ENCODE measurements at places on chromosomes 3 and 15.

- peaks cover 4% of the 10 kb centered on the region for H3K4me1 ChIP-seq
- no peak overlapping the region for H3K4me3 ChIP-seq
- no peaks in the 10 kb centered on the region for H3K36me3 ChIP-seq
- H3K27ac ChIP-seq: no peak overlapping the region
These were observed 164.5 kb downstream of the TBC1D5 start for GRCh38 chr3:17577796-17578520.

DNA sequence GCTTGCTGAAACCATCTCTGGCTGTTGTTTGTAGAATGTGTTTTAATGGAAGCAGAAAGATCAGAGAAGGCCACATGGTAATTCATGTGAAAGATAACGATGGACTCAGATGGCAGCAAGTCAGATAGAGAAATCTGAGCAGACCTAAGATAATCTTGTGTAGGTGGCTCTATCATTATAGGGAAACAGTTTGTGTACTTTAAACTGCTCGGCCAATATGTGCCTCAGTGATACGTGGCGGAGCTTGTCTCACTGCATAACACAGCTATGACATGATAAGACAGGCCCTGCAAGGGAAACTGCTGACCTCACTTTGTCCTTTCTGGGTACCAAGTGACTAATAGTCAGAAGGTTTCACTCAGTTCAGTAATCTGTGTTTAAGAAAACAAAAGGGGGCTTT lies 51.0 kb downstream of the MME start:
- H3K4me1 ChIP-seq: no peaks in the 10 kb centered on the region
- no peak for DNase-seq
- H3K27ac ChIP-seq: no peak overlapping the region
- H3K4me3 ChIP-seq: no peak overlapping the region

DNA sequence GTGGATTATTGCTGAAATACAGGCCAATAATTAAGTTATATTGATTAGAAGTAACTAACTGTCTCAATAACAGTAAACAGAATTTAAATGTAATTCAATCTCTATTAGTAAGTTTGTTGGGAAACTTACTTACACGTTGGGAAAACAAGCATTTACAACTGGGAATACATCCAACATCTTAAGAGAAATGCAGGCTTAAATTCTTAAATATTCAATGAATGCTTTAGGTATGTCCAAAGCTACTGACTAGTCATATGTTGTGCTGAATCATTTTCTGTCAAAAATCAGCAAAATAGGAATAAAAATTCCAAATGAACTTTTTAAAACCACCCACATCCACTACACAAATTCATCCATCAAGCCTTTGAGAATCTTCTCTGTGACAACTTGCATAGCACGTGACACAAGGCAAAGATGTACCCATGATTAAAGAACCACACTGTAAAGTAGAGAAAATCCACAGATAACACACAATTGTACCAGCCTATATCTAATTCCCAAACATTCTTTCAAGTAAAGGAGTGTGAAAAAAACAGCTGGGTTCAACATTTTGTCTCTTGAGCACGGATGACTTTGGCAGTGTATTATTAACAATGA lies 60.0 kb downstream of the NMNAT3 start:
- DNase-seq: no peak
- no peaks in the 10 kb centered on the region for H3K27me3 ChIP-seq
- H3K4me3 ChIP-seq: no peak overlapping the region
- no peaks in the 10 kb centered on the region for H3K36me3 ChIP-seq
- H3K4me1 ChIP-seq: no peaks in the 10 kb centered on the region

GRCh38 chr3:184505076-184505878 lies 56.3 kb upstream of the EPHB3 start:
- no peak overlapping the region for H3K27ac ChIP-seq
- peaks cover 13% of the 10 kb centered on the region for H3K27me3 ChIP-seq
- H3K4me1 ChIP-seq: no peaks in the 10 kb centered on the region
- no peaks in the 10 kb centered on the region for H3K36me3 ChIP-seq

DNA sequence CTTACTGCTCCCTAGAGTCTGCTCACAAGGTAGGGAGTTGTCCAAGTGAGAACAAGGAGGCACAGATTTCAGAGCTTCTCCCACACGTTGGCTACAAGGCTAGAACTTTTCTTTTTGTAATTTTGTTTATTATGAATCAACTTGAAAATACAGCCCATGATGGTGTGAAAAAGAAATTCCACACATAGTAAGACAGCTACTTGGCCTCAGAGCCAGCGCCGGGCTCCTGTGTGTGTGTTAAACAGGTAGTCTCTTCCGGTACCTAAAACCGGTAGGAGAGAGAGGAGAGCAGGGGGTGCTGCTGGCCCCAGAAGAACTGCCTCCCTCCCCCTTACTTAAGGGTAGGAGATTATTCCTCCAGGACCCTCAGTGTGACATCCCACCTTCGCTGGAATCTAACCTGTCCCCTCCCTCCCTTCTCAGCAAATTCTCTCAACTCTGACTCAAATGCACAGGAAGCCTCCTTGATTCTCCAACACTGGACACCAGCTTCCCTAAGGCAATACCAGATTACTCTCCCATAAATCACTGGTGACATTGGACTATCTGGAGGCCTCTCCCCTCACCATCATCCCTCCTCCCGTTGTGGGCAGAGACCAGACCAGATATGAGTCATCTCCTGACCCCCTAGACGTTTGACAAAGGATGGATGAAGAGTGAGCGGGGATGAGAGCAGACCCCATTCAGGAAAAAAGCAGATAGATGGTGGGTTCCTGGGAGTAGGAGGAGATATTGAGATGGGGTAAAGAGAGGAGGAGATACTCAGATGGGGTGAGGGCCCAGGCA lies 4.5 kb upstream of the IP6K1 start:
- H3K4me1 ChIP-seq: peaks cover 7% of the 10 kb centered on the region
- no peak for DNase-seq
- no peaks in the 10 kb centered on the region for H3K36me3 ChIP-seq
- H3K27ac ChIP-seq: no peak overlapping the region
- H3K27me3 ChIP-seq: no peaks in the 10 kb centered on the region

DNA sequence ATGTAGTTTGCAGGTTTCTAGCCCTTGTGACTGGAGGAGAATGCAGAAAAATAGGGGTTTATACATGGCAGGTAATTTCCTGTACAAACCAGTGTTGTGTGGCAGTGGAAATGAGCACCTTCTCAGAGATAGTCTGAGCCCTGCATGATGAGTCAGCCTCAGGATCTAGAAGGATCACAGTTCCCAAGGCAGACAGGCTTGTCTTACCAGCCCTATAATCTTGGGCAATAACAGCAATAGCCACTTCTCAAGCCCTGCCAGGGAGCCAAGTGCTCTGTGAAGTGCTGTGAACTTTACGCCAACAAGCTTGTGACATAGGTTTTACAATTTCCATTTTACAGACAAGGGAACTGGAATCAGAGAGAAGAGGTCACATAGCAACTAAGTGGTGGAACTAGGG lies 89.4 kb downstream of the CD47 start:
- H3K27ac ChIP-seq: peak overlapping the region; percentile 18
- no peaks in the 10 kb centered on the region for H3K36me3 ChIP-seq
- H3K27me3 ChIP-seq: no peaks in the 10 kb centered on the region
- DNase-seq: peak; percentile 73
- peaks cover 16% of the 10 kb centered on the region for H3K4me1 ChIP-seq
- no peak overlapping the region for H3K4me3 ChIP-seq

GRCh38 chr3:95097493-95097892 lies 1034.6 kb downstream of the NSUN3 start:
- no peaks in the 10 kb centered on the region for H3K4me1 ChIP-seq
- no peak overlapping the region for H3K4me3 ChIP-seq
- H3K27ac ChIP-seq: no peak overlapping the region
- no peaks in the 10 kb centered on the region for H3K27me3 ChIP-seq
- DNase-seq: no peak
- H3K36me3 ChIP-seq: no peaks in the 10 kb centered on the region

DNA sequence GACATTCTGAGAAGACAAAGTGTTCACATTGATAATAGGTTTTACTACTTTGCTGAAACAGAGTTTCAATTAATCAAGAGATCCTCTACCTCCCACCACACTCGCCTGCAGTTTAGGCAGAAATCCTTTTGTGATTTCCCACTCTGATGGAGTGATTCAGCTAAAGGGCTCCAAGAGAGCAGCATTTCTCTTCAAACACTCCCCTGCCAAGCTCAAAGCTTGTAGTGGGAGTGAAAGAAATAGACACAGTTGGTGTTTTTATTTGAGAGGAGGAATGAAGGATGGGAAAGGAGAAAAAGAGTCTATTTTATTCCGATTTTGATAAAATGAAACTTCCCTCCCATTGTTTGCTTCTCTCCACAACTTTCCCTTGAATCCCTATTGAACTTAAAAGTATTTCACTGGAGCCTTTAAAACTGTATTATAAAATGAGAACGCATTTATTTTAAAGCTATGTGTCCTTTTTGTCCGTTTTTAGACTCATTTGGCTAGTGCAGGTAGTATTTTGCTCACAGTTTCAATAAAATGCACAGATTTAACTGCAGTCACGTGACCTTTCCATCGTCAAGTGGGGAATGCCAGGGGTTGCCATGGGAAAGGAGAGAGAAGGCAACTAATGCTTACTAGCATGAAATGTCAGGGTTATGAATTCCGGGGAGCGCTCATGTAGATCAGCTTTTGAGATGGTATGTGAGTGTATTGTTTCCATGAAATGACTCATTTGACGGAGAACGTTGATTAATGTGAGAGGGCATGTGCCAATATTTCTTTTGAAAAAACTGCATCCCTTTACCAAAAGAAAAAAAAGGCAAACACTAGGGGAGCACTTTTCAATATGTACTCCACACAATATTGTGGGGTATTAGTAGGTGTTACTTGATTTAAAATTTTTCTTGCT lies 7.7 kb upstream of the OSBPL11 start:
- DNase-seq: no peak
- H3K27ac ChIP-seq: no peak overlapping the region
- no peaks in the 10 kb centered on the region for H3K27me3 ChIP-seq
- no peaks in the 10 kb centered on the region for H3K36me3 ChIP-seq
- H3K4me3 ChIP-seq: no peak overlapping the region

DNA sequence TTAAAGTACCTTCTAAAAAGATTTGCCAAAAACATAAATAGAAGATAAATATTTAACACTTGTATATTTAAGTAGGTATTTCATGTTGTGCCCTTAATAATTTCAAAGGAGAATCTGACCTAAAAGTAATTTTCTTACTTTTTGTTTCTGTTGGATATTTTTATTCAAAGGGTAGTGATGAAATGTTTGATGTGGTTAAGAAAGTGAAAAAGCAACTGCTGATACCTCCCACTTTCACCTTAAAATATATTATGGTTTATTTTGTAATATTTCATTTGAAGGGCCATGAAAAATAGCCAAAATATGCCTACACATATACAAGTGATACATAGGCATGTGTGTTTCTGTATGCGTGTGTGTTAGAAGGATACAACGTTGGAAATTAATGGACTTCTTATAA lies 5.8 kb upstream of the SLITRK3 start:
- peaks cover 24% of the 10 kb centered on the region for H3K27me3 ChIP-seq
- H3K36me3 ChIP-seq: no peaks in the 10 kb centered on the region
- peaks cover 5% of the 10 kb centered on the region for H3K4me1 ChIP-seq
- no peak overlapping the region for H3K4me3 ChIP-seq
- H3K27ac ChIP-seq: no peak overlapping the region

DNA sequence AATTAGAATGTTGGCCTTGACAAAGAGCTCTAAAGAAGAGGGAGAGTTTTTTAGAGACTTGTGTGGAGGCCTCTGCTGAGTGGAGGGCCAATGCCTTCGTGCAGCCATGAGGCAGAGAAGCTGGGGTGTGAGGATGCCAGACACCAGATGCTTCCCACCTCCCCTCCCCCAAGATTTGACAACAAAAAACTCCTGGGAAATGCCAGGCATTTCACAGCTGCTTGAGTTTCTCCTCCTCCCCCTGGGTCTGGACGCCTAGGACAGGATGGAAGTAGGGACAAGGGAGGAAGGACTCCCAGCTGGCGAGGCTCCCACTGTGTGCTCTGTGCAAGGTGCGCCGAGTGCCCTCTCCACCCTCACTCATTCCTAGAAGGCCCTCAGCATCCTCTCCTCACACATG lies 20.1 kb downstream of the TGM4 start:
- no peaks in the 10 kb centered on the region for H3K4me1 ChIP-seq
- no peaks in the 10 kb centered on the region for H3K36me3 ChIP-seq
- DNase-seq: no peak
- no peak overlapping the region for H3K4me3 ChIP-seq
- H3K27ac ChIP-seq: no peak overlapping the region

GRCh38 chr15:56918046-56918938 lies at the start of gene TCF12:
TCF12 (plus strand) TSS chr15:56918644; CDS start chr15:56919914, 1,270 bp downstream.
- peaks cover 11% of the 10 kb centered on the region for H3K36me3 ChIP-seq
- H3K27ac ChIP-seq: peak within 1 kb of the TSS; percentile 93
- peaks cover 26% of the 10 kb centered on the region for H3K4me1 ChIP-seq
- DNase-seq: peak; percentile 98
- H3K27me3 ChIP-seq: no peaks in the 10 kb centered on the region
- peak within 1 kb of the TSS; percentile 86 for H3K4me3 ChIP-seq

DNA sequence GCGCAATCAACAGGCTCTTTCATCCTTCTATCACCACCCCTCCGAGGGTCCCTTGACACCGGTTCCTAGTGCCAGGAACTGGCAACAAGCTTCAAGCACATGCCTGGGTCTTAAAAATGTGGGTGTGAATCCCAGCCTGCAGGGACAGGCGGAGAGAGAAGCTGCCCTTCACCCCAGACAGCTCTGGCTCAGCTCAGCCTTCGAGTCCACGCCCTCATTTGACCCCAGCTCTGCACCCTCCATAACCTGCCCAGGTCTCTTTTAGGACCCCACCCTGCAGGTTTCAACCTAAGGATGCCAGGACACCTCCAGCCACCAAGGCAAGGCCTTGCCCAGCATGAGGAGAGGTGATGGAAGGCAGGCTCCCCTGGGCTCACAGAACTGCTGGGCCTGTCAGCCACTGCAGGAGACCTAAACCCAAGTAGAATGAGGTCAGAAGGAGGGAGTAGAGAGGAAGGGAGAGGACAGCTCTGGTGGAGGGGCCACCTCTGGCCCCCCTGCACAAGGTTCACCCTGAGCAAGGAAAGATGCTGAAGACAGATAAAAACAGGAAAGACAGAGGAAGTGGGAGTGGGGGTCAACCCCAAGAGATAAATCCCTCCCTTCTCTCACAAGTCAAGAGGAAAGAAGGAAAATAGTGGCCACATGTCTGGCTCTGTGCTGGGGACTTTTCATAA lies 2.6 kb upstream of the LOXL1 start:
- peak overlapping the region; percentile 52 for H3K27ac ChIP-seq
- H3K4me3 ChIP-seq: no peak overlapping the region
- no peaks in the 10 kb centered on the region for H3K27me3 ChIP-seq
- H3K36me3 ChIP-seq: no peaks in the 10 kb centered on the region
- H3K4me1 ChIP-seq: peaks cover 35% of the 10 kb centered on the region

GRCh38 chr3:47747558-47747957 lies 34.1 kb downstream of the SMARCC1 start:
- peaks cover 6% of the 10 kb centered on the region for H3K4me1 ChIP-seq
- H3K36me3 ChIP-seq: peaks cover 25% of the 10 kb centered on the region
- H3K27me3 ChIP-seq: no peaks in the 10 kb centered on the region
- H3K27ac ChIP-seq: no peak overlapping the region

- H3K4me3 ChIP-seq: peak overlapping the region; percentile 9
- no peak for DNase-seq
- no peaks in the 10 kb centered on the region for H3K27me3 ChIP-seq
- peaks cover 72% of the 10 kb centered on the region for H3K4me1 ChIP-seq
- peak overlapping the region; percentile 38 for H3K27ac ChIP-seq
These were observed 84.8 kb downstream of the SMAD3 start for GRCh38 chr15:67150023-67150860.
